ENCODE measurements at places on chromosomes 5 and 9.

DNA sequence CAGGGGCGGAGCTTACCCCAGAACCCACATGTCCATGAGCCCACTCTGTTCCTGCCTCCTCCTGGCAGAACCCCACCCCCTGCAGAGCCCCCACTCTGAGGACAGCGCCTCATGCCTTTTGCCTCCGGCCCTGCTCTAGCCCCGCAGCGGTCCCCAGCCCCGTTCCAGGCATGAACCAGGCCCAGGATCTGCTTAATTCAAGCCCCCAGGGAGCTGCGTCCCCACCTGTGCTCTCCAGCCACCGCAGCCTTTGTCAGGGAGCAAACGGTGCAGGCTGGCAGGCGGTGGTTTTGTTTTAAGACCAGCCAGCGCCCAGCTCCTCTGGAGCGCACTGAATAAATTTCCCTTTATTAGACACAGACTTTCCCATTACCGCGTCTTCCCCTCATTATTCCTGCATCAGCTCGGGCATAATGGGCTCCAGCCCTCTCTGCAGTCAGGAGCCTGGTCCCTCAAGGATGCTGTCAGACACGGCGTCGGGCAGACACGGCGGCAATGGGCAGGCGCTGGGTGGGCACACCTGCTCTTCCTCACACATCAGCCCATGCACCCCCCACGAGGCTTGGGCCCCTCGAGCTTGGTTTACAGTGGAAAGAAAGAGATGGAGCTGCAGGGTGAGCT is 137.6 kb downstream of the OLFM1 start:
- DNase-seq, result no peak

DNA sequence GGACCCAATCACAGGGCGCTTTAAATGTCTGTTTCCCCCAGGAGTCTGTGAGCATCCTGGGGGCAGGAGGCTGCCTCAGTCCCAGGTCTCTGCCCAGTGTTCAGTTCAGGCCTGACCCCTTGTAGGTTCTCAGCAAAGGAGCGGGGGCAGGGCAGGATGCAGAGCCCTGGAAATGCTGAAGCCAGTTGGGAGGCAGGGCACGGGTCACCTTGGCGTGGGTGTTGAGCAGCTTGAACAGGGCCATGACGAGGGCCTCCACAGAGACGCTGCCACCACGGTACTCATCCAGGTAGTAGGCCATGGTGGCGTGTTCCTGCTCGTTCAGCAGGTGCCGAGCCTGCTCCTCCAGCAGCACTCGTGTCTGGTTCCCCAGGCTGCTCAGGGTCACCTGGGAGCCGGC is 36.3 kb upstream of the AKNA start:
- DNase-seq, result no peak

- no peak for DNase-seq
These were observed 173.9 kb downstream of the AOPEP start for GRCh38 chr9:94900222-94901018.

GRCh38 chr5:54872810-54873209 is 112.6 kb downstream of the ESM1 start:
- no peak for DNase-seq

DNA sequence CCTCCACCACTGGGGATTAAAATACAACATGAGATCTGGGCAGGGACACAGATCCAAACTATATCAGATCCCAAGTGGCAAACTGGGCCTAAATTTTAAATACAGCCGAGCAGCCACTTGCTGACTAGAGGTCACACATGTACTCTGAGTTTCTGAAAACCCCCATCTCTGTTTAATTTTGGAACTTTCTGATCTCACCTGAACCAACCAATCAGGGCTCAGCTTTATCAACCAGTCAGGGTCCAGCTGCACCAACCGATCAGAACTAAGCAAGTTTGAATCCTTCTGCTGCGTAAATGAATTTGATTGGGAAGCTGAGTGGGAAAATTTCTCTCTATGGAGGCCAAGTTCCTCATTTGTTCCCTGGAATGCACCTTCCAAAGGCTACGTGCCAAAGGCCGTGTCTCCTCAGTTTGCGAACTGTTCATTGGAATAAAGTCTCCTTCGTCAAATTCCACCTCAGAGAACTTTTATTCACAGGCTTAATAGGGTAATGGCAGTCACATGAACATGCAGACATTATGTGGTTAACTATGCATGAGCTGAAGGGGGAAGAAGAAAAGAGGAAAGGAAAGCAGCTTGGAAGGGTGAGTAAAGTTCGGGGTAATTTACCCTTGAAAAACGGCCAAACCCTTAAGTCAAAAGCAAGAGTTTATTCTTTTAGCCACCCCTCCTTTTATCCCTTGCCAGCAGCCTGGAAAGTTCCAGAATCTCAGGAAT is 3.7 kb downstream of the CD180 start:
- no peak for DNase-seq

DNA sequence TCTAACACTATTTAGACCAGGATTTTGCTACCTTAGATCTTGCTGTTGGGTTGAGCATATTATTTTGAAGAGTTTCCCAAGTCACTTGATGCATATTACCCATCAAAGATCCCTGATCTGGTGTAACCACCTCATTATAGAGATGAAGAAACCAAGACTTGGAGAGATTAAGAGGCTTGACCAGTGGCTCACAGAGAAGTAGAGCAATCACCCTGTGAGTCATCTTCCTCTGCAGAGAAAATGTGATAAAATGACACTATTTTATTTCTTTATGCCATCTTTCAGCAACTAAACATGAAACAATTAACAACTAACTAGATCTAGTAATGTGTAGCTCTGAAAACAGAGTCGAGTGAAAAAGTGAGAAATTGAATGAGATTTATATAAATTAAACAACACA is 76.1 kb downstream of the KIF4B start:
- DNase-seq, result no peak

GRCh38 chr5:133742431-133742988 is 130.2 kb upstream of the FSTL4 start:
- DNase-seq, result no peak

GRCh38 chr9:129270903-129271431 is 92.9 kb upstream of the IER5L start:
- no peak for DNase-seq

DNA sequence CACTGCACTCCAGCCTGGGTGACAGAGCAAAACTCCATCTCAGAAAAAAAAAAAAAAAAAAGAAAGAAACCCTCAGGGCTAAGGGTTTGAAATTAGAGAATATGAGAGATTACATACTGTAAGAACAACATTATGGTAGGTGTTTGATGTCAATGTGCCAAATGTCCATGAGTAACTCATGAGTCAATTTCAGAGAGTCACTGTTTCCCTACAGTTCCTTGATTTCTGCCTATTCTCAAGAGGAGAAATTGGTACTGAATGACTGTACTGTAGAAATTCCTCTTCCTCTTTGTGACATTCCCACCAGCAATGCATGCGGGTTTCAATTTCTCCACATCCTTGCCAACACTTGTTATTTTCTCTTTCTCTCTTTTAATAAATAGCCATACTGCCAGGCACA is 35.2 kb downstream of the MARVELD2 start:
- no peak for DNase-seq

DNA sequence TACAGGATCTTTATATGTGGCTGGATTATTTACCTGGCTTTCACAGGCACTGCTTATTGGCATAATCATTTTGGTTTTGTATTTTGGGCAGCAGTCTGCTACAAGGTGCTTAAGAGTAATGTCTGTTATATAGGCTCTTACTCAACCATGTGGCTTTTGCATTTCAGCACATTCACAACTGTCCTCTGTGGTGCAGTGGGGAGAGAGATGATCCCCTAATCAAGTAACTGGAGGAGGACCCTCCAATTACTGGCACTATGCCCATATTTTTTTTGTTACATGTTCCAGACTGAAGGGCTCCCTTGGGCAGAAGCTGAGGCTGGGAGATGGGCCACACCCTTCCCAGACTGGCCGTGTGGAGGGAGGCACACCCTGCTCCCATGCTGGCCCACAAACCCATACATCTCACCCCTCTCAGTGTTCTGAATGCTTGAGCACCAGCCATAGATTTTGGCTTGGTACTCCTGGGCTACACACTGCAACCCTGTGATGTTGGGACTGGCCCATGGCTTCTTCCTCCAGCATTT is 173.5 kb downstream of the FAM174A start:
- DNase-seq, result peak; percentile 48

- DNase-seq, result no peak
These were observed 29.0 kb downstream of the ANGPTL2 start for GRCh38 chr9:127093319-127094020.

DNA sequence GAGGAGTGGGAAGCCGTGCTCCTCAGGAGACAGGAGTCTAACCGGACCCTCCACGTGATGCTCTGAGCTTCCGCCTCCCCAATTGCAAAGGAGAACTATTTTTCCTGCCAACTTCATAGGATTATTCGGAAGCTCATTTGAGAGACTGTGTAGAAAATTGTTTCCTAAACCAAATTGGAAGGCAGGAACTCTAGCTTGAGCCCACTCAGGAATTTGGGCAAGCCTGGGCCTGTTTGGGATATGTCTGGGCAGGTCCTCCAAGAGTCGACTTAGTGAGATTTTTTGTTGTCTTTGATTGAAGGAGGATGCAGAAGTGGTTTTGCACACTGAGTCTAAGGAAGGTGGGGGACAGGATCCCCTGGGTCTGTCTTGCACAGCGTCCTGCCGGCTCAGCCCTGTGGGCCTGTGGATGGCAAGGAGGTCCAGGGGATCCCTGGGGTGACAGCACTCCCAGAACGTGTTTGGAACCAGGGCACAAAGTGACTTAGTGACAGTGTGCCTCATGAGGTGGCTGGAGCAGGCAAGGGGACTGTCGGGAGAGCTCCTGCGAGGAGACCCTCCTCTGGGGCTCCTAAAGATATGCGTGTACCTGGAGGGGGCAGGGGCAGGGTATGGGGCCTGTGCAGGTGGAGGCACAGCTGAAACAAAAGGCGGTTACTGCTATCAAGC is 283.3 kb downstream of the NSG2 start:
- no peak for DNase-seq

DNA sequence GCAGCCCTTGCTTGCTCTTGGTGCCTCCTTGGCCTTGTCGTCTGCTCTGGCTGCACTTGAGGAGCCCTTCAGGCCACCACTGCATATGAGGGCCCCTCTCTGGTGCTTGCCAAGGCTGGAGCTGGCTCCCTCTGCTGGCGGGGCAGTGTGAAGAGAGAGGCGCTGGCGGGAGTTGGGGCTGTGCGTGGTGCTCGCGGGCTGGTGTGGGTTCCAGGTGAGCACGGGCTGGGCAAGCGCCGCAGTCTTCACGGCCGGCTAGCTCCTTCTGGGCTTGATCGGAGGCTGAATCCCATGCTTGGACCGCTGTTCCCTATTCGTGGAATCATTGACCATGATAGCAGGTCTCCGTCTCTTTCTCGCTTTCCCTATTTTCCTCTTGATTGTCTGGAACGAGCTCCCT is 56.5 kb downstream of the XRCC4 start:
- DNase-seq, result no peak

DNA sequence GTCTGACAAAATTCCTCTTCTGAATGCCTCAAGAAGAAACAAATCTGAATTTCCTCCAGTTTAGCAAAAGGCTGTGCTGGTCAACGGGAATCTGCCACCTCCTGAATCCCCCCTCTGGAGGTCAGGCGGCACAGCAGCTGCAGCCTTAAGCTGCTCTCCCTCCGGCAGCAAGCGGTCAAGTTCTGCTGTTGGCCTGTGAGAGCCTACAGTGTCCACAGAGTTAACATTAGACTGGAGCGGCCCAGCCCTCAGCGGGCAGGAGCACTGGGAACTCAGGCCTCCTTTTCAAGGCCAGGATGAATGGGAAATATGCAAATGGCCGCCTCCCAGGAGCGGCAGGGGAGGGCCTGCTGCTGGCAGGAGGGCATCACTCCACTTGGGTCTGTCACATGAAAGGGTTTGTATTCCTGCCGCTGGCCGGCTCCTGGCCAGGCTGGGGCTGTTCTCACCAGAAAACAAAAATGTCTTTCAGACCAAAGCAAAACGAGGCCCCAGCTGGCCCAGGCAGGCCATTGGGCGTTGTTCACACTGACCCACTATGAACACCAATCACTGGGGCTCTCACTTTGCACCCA is 8.2 kb downstream of the ACSL6 start:
- no peak for DNase-seq

GRCh38 chr9:107389617-107390071 is 99.9 kb downstream of the KLF4 start:
- DNase-seq, result no peak

DNA sequence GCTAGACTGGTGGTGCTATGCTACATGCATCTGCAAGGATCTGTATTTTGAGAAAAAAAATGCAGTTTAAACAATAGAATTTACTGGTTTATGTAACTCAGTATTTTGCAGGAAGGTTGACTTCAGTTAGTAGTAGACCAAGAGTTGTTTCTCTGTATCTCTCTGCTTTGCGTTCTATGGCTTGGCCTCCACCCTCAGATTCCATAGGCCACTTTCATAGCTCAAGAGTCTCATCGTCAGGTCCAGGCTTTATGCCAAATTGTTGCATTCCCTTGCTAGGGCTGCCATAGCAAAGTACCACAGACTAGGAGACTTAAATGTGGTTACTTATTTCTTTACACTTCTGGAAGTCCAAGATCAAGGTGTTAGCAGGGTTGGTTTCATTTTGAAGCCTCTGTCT is 48.1 kb upstream of the RORB start:
- DNase-seq, result no peak

DNA sequence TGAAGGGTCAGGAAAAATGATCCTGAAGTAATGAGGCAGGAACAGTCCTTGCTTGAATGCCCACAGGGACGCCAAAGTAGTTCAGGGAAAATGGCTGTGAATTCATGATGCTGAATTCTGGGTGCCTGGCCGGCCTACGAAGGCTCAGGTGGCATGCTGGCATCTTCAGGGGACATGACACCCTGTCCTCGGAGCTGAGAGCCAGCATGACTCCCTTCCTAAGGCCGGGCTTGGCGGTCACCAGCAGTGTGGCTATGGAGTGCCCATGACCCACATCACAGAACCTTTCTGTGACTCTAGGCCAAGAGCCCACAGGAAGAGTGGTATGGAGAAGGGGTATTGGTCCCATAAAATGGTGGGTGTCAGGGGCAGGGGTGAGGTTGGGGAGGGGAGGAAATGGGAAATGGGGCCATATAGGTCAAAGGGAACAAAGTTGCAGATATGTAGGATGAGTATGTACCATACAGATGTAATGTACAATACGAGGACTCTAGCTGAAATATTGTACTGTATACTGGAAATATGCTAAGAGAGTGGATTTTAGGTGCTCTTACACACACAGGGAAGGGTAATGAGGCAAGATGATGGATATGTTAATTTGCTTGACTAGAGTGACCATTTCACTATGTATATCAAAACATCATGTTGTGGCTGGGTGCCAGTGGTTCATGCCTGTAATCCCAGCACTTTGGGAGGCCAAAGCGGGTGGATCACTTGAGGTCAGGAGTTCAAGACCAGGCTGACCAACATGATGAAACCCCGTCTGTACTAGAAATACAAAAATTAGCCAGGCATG is 202.8 kb upstream of the KLF9 start:
- DNase-seq, result no peak

- no peak for DNase-seq
These were observed 6.7 kb downstream of the TXN start for GRCh38 chr9:110249603-110250002.

GRCh38 chr5:14829396-14829795 is 42.2 kb downstream of the ANKH start:
- no peak for DNase-seq

DNA sequence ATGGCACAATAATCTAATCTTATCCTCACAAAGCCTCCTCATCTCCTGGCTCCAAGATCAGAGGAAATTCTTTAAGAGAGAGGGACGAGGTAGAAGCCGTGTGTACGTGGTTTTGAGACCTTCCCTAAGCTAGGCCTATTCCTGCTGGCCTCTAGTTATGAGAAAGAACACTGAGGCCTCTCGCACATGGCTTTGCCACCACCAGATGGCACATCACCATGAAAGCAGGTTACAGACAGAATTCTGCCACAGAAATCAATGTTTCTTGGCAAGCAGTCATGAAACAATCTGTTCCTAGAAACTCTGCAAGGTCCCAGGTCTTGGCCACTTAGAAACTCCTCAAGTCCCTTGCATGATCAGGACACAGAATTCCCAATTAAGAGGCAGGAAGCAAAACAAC is 268.2 kb upstream of the TAS2R1 start:
- no peak for DNase-seq

Data from HL-60 (cell line).